ENCODE measurements at places on chromosomes 11 and 22.

DNA sequence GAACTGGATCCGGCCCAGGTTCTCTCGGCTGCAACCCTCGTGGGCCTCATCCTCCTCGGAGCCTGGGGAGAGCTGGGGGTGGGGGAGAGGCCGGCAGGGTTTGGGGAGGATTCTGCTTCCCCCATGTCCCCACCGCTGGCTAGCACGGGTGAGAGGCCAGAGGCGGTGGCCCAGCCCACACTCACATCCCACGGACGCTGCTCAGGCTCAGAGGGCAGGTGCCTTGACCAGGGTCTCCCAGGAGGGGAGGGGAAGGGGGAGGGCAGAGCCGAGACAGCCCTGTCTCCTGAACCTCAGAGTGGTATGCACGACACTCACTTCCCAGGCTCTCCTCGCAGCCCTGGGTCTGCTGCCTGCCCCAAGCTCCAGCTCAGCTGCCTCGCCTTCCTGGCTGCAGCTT, 19.6 kb downstream of the LRRC10B start:
- DNase-seq: no peak

- DNase-seq: no peak
Measured at GRCh38 chr22:39422721-39423120, 23.1 kb downstream of the TAB1 start.

DNA sequence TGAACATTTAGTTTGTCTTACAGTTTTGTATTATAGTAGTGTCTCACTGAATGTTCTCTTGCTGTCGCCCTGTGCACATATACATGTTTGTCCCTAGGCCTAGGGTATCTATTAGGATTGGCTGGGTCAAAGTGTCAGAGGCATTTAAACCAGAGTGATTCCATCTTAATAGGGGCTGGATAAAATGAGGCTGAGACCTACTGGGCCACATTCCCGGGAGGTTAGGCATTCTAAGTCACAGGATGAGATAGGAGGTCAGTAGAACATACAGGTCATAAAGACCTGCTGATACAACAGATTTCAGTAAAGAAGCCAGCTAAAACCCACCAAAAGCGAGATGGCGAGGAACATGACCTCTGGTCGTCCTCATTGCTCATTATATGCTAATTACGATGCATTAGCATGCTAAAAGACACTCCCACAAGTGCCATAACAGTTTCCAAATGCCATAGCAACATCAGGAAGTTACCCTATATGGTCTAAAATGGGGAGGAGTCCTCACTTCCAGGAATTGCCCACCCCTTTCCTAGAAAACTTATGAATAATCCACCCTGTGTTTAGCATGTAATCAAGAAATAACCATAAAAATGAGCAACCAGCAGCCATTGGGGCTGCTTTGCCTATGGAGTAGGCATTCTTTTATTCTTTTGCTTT, 82.6 kb downstream of the LDLRAD3 start:
- DNase-seq: no peak

DNA sequence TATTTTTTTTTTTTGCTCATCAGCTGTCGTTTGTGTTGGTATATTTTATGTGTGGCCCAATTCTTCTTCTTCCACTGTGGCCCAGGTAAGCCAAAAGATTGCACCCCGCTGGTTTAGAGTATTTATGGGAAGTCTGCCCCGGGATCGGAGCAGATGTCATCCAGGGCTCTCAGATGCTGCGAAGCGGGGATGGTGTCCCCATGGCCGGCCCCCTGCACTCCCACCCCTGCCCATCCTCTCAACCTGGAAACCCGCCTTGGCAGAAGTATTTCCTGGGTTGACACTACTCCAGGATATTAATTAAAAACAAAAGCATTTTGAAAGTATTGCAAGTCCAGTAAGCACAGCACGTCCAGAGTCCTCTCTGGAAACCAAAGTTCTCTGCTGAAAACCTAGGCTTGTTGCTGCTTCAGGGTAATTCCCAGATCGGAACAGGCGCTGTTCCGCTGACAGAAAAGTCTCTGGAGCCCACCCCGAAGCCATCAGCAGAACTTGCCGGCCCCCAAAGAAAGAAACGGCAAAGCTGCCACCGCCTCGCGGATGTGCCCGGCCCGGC, 833 bp downstream of the SCUBE2 start:
- DNase-seq: no peak

DNA sequence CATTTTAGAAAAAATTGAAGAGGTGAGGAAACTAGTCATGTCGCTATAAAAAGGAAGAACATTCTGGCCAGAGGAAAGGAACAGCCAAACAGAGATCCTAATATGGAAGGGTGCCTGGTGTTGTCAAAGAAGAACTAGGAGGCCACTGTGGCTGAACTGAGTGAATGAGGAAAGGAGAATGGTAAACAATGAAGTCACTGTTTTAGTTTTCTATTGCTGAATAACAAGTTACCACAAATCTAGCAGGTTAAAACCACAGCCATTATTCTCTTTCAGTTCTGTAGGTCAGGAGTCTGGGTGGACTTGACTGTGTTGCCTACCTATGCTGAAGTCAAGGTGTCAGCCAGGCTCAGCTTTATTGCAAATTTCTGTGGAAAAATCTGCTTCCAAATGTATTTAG, 549.3 kb upstream of the CCDC90B start:
- peak; percentile 30 for DNase-seq

GRCh38 chr11:7197469-7197868, 54.2 kb upstream of the SYT9 start:
- DNase-seq: no peak

DNA sequence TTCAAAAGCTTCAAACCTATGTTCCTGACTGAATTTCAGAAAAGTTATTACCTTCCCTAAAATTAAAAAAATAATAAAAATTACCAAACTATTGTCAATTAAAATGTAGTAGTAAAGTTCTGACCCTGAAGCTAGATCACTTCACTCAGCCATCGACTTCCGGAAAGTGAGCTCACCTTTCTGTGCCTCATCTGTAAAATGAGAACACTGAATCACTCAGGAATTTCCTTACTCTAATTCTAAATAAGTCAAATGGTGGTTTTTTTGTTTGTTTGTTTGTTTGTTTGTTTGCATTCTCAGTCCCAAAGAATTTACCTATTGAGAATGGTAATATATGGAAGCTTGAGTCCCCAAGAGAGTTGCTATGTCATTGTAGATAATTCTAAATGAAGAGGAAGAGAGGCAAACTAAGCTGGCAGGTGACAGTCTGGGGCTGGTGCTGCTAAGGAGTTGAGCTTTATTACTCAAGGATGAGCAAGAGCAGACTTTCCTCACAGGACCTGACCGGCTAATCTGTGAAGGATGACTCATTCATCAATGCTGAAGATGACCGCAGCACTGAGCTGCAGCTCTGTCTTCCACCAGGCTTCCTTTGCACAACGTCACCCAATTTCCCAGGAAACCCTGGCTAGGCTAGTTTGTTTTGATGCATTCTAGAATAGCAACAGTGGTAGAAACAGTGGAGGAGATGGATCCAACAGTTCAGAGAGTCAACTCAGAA, 248.8 kb downstream of the RAB38 start:
- peak; percentile 2 for DNase-seq

GRCh38 chr22:49551897-49552614, 275.6 kb downstream of the BRD1 start:
- no peak for DNase-seq
